ENCODE measurements at places on chromosomes 16 and 17.

- no peak for DNase-seq
These were observed 57.6 kb downstream of the YPEL2 start for GRCh38 chr17:59389066-59389465.

- peak; percentile 98 for DNase-seq
These were observed at the start of gene KAT8 for GRCh38 chr16:31117384-31118222. TSS of gene KAT8 (plus strand) at chr16:31117664. CDS start at chr16:31117682, 18 bp downstream.

- peak; percentile 47 for DNase-seq
These were observed 241.9 kb downstream of the SLC39A11 start for GRCh38 chr17:72850410-72851118.

DNA sequence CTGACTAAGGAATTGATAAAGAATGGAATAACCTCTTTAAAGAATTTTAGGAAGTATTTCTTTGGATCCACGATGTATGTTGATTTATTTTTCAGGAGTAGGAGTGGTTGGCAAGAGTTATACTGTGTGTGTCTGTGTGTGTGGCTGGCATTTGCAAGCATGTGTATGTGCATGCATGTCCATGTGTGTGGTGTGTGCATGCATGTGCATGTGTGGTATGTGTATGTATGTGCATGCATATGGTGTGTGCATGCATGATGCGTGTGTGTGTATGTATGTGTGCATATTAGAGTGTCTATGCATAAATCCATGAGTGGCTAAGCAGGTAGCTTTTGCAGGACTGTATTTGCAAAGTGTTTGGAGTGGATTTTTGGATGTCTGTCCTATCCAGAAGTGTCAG, 120.8 kb downstream of the HS3ST2 start:
- no peak for DNase-seq

DNA sequence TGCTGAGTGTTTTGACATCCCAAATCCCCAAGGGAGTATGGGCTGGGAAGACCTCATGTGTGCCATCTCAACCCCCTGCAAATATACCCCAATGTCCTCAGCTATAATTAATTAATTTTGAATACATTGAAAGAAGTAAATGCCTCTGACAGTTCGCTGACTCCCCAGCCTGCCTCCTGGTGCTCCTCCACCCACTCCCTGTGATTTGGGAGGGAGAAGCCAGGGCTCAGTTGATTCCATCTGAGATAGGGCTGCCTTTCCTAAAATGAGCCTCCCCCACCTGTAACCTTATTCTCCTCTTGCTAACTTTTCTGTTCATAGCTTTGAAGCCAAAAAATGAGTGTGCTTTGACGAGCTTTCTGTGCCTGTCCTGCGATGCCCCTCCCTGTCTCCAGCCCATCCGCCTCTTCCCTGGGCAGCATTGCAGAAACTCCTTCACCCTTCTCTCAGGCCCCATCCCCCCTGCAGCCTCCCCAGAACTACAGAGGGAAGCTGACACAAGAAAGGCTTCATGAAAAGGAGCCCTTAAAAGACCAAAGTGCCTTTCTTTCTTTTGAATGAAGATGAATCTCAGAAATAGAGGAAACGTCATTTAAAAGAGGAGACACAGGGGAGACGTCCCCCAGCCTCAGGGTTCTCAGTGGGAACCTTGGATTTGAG, 70.3 kb downstream of the HLF start:
- DNase-seq: no peak
